ENCODE measurements at places on chromosomes 1 and 21.
A peak's percentile ranks its signal among the peaks of the same experiment; 100 is the strongest.

DNA sequence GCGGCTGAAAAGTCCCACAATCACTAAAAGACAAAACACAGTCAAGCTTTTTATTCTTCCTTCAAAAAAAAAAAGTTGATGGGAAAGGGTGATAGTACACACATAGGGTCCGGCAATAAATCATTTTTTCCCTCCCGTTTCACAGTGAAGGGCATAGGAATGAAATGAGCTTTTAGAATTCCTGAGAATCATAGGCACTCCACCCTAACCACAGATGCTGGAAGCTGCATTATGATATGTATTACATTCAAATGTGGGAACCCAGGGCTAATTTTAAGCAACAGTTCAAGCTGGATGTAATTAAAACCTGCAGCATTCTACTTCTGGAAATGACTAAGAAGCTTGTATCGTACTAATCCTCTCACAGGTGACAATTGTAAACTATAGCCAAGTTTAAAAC lies 75.7 kb upstream of the KCNJ15 start:
- DNase-seq: no peak

- DNase-seq: no peak
These were observed 7.0 kb downstream of the CSDE1 start for GRCh38 chr1:114750780-114751179.

- no peak for DNase-seq
These were observed 16.5 kb downstream of the PIGK start for GRCh38 chr1:77202751-77203150.

DNA sequence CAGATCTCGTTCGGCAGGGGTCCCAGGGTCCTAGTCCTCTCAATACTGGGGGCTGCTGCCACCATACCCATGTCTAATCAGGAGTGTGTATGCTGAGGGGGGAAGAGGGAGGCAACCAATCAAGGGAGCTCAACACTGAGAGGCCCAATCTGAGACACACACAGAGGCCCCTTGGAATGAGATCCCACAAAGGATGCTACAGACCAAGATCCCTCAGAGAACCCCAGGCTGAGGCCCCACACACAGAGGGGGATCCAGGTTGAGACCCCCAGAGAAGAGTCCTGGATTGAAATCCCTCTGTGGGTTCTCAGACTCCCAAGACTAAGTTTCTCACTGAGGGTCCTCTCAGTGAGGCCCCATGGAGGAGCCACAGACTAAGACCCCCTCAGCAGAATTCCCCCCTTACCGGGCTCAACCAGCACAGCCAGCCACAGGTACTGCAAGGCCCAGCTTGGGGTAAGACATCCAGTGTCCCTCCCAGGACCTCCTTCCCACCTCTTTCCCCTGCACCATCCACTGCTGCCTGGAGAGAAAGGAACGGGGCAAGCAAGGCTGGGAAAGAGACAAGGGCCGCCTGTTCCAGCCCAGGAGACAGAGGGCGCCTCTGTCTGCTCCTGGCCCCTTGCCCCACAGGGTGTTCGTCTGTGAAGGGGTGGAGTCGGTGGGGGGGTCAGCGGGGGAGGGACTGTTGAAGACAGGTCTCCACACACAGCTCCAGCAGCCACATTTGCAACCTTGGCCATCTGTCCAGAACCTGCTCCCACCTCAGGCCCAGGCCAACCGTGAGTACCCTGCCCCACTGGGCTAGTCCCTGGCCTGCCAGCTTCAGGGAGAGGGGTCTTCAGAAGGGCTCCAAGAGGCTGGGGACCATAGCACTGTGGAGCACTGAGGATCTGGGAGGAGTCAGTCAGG lies at the start of gene S100A1:
TSS of gene S100A1 (plus strand) at position 720 of the 912 bp plus-strand sequence. CDS start 2,088 bp downstream, outside the sequence.
- DNase-seq: no peak

DNA sequence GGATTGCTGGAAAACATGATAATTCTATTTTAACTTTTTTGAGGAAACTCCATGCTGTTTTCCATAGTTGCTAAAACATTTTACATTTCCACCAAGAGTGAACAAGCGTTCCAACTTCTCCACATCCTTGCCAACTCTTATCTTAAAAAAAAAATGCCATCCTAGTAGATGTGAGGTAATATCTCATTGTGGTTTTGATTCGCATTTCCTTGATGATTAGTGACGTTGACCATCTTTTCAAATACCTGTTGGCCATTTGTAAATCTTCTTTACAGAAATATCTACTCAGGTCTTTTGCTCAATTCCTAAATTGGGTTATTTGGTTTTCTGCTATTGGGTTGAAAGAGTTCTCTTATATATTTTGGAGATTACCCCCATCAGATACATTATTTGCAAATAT lies 77.4 kb upstream of the CLDN14 start:
- DNase-seq: peak; percentile 21

- no peak for DNase-seq
These were observed 89.9 kb upstream of the ARTN start for GRCh38 chr1:43843684-43844083.

DNA sequence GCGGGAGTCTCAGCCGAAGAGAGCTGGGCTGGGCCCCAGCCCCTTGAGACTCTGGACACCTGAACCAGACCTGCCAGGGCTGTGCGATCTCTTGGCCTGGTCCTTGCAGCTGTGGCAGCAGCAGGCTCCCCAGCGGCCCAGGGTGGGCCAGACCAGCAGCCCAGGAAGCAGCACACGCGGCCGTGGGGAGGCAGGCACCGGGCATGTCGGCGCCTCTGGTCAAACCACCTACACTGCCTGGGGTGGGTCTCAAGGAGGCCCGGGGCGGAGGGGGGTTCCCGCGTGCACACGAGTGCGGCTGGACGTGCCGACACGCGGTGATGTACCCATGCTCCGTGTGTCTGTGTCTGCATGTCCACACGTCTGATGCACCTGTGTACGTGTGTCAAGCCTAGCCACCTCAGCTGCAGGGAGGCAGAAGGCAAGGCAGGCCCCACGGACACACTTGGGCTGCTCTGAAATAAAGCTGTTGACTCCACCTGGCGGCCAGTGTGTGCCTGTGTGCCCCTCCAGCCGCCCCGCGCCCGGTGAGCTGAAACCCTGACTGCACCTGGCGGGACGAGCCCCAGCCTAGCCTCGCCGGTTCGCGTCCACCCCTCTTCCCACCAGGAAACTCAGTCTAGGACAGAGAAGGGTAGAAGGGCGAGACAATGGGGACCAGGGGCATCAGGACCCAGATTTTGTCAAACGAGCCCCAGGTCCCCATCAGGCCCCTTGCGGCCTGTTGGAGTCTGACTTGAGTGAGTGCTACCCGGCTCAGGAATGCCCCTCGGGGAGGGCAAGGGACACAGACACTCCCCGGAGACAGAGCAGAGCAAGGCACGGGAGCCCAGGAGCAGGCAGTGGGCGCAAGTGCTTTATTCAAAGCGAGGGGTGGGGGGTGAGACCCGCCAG lies 11.6 kb downstream of the SCNN1D start:
- peak; percentile 70 for DNase-seq

DNA sequence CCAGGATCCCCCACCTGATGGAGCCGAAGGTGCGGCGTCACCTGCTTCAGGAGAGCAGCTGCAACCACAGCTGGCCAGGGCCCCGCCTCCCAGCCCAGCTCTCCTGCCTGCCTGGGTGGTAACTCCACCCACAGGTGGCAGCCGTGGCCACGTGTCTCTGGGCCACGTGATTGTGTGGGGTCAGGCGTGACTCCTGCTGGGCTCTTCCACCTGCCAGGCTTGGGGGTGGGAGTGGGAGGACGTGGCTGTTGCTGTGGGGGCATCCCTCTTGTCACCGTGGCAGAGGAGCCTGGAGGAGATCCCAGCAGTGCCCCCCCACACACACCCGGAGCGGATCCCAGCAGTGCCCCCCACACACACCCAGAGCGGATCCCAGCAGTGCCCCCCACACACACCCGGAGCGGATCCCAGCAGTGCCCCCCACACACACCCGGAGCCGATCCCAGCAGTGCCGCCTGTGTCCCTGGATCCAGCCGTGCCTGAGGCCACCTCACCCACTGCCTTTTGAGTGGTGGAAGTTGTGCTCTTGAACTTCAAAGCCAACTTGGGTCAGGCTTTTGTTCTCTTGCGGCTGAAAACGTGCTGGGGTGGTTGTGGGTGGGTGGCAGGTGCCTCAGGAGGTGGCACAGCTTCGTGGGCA lies 32.2 kb downstream of the POFUT2 start:
- DNase-seq: no peak

GRCh38 chr1:81412954-81413353 lies 387.8 kb upstream of the ADGRL2 start:
- no peak for DNase-seq

GRCh38 chr1:76240316-76240715 lies 165.8 kb downstream of the ST6GALNAC3 start:
- DNase-seq: no peak

DNA sequence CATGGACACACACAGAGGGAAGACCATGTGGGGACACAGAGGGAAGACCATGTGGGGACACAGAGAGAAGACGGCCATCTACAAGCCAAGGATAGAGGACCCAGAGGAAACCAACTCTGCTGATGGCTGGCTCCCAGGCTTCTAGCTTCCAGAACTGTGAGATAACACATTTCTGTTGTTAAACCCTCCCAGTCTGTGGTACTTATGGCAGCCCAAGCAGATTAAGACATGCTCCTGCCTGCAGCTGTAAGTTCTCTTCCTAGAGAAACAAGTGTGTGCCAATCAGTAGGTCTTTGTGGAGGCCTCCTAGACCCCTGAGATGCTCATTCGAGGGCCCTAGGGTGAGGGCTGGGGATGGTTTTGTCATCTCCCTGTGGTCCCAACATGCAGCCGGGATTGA lies 2.7 kb downstream of the AGT start:
- no peak for DNase-seq

DNA sequence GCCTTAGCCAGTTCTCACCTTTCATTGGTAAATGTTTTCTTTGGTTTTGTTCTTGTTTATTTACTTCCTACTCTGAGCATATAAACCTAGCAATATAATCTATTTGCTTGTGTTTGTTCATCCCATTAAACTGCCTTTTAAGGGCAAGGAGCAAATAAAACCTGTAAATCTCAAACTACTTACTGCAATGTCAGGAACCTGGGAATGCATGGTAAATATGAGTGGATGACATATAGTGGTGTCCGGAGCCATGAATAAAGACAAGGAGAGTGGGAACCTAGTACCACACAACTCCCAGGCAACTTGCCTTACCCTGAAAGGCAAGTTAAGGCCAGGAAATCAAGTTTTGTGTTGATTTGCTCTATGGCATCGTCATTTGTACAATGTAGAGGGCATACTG lies 1133.7 kb upstream of the NCAM2 start:
- DNase-seq: no peak

GRCh38 chr1:186482661-186483255 lies 21.8 kb upstream of the PDC start:
- peak; percentile 87 for DNase-seq

DNA sequence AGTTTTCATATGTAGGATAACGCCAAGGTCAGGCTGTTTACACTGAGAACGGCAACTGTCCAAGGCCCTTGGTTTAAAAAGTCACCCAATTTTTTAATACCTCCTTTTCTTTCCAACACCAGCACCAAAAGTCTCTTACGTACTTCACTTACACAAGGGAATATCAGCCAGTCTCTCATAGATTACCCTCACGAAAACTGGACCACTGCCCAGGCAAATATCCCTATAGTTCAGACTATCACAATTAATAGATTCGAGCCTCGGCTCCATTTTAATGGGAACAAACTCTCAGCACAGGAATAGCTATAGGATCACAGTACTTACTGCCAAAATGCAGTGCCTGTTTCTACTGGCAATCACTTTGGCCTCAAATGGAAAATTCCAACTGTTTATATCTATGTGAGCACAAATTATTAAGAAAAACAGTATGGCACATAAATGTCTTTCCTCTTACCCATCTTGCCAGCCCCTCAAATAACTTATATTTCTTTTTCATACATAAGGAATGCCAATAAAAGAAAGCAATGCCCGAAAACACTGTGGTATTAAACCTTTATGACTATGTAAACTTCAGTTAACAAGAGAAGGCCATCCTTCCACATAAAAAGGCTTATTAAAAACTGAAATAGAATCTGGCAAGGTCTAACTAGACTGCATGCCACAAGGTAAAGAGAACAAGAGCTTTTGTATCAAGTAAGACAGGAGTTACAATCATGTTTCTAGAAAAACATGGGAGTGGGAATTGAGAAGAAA lies 97.8 kb downstream of the SLC45A1 start:
- peak; percentile 51 for DNase-seq

GRCh38 chr21:45740491-45741357 lies 97.2 kb downstream of the PCBP3 start:
- no peak for DNase-seq

- DNase-seq: no peak
These were observed 130.0 kb upstream of the VAMP3 start for GRCh38 chr1:7640920-7641585.

DNA sequence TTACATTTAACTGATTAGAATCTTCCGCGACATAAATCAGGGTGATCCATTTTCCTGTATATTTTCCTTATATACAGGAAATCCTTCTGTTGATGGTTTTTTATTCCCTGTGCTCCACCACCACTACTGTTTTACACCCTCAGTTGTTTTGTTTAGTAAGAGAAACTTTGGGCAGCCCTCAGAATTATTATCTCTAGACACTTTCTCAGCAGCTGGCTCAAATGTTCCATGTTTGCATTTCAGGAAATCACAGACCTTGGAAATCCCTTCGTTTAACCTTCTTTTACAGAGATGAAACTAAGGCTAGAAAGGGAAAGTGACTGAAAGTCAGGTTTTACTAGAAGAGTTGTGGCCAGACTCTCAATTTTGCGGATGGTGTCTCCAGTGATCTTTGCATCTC lies 15.2 kb downstream of the ZNF697 start:
- peak; percentile 32 for DNase-seq

DNA sequence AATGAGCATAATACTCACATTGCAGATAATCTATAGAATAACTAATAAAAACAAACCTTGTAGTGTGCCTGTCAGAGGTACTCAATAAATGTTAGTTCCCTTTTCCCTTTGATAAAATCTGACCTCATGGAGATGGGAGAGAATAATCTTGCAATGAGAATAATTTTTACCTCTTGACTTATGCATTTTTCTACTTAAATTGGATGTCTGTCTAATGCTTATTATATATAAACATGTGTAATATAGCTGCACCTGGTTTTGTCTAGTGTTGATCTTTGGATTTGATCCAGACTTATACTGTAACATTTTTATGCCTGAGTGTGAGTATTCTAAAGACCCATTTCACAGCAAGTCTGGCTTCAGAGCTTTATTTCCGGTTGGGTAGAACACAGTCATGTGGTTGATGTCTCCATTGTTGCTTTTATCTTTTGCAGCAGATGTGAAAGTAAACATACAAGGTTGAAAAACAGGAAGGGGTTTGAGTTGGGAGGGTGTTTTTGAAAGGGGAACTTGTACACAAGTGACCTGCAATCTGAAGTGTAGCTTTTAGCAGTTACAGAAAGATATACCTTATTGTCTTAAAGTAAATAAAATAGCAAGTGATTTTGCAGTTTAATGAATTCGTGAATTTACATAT lies 12.4 kb downstream of the EPB41 start:
- peak; percentile 52 for DNase-seq

DNA sequence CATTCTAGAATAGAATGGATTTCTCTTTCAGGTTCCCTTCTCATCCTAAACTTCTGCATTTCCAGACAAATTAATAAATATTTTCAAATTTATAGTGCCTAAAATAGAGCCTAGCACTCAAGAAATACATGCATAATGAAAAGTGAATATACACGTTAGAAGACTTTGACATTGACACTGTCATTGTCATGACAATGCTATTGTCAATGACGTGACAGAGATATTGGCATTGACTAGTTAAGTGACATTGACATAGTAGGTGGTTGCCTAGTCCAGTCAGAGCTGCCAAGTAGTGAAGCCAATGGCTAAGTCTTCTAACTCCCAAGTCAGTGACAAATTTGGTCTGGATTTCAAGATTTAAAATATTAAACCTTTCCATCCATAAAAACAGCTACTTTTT lies 410.5 kb downstream of the LMO4 start:
- no peak for DNase-seq

GRCh38 chr1:159936273-159936904 lies 9.0 kb downstream of the IGSF9 start:
- DNase-seq: peak; percentile 56
